ENCODE measurements at places on chromosomes 13 and 19.

- no peak for DNase-seq
Measured at GRCh38 chr19:34505321-34506025, 23.9 kb downstream of the WTIP start.

DNA sequence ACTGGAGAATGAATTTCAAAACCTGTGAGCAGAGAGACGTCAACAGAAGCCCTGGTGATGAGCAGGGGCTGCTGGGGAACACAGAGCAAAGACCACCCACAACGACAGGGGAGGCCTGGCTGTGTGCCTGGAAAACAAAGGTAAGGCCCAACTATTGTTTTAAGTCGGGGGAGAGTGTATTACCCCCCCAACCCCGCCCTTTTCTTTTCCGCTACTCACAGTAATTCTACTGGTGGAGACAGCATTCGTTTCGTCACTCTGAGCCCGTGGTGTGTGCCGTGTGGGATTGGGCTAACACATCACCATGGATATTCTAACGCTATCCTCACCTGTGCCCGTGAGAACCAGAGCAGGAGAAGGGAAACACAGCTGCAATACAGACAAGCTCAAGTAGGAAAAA is 18.6 kb upstream of the ADPRHL1 start:
- DNase-seq: no peak

- DNase-seq: no peak
Measured at GRCh38 chr13:30618186-30618929, 638 bp downstream of the USPL1 start.

DNA sequence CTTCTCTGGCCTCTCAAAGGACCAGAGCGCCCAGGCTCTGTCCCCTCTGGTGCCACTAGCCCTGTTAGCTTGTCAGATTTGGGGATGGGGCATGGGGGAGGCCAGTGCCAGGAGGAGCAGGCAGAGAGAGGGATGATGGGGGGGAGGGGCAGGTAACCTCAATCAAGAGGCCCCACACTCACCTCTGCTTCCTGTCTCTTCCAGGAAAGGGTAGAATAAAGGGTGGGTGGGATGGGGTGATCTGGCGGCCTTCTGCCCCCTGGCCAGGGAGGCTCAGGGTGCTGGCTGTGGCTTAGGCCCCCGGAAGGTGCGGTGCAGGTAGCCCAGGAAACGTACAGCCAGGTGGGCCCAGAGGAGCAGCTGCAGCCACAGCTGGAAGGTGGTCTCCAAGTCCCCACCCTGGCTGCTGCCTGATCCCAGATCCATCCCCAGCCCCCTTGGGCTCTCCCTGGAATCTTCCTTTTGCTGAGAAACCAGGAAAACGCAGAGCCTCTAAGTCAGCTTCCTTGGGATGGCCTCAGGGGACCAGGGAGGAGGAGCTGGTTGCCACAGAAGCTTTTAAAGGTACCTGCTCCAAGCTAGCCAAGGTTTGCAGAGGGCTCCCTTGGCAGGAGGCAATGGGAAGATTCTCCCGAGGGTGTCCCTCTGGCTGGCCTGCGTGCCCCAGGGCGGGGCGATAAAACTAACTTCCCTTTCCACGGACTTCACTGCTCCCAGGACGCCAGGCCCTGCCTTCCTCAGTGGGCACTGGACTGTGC is 5.3 kb downstream of the PRKACA start:
- DNase-seq: no peak

GRCh38 chr19:953445-954271 is 27.8 kb downstream of the ARID3A start:
- no peak for DNase-seq

- DNase-seq: no peak
Measured at GRCh38 chr19:18290302-18291018, 9.0 kb upstream of the JUND start.
